OCI-LY7 (cell line): ENCODE measurements at places on chromosomes 7 and 10.

DNA sequence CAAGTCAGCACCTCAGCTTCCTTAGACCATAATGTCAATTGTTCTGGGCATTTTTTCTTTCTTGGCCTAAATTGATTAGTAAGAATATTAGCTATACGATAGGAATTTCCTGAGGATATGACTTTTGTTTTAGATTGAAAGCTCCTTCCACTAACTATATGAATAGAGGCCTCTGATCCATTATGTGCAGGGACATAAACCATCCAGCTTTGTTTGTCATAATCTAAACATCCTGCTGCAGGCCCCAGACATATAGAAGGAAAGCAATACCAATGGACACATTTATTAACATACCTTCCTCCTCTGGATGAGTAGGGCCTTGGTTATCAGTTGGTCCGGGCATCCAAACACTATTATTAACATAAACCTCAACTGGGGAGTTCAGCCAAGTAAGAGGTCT, 4.3 kb upstream of the GIMAP4 start:
- no peak for DNase-seq

- no peak for DNase-seq
Observed at GRCh38 chr10:5831446-5831782, 18.2 kb upstream of the GDI2 start.

DNA sequence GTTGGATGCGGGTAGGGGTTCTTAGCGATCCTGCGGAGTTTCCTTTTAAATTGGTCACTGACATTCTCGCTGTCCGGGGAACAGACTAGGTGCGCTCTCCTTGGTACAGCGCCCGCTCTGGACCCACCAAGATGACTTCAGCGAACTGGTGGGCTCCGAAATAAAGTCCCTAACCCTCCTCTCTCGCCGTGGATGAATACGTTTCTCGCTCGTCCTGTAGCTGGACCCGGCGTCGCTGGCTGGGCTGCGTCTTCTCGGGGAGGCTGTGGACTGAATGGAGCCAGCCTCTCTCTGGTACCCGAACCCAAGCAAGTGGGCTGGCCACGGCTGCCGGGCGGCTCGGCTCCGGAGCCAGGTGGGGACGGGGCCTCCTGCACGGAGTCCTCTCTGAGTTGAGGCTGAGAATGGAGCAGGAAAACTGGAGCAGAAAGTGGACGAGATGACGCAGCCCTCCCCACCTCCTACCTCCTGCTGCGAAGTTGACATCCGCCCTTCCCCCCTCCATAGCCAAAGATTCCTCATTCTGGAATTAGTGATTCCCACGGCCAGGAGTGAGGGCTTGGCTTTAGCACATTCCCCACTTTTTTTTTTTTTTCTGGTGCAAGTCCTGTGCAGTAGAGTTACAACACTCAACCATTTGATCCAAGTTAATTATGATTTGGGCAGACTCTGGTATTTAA, 1.5 kb downstream of the UNC5B start:
- no peak for DNase-seq

- peak; percentile 40 for DNase-seq
Observed at GRCh38 chr10:92740762-92741161, 51.0 kb downstream of the HHEX start.

GRCh38 chr10:118798231-118798662, 43.5 kb upstream of the CACUL1 start:
- DNase-seq: no peak

DNA sequence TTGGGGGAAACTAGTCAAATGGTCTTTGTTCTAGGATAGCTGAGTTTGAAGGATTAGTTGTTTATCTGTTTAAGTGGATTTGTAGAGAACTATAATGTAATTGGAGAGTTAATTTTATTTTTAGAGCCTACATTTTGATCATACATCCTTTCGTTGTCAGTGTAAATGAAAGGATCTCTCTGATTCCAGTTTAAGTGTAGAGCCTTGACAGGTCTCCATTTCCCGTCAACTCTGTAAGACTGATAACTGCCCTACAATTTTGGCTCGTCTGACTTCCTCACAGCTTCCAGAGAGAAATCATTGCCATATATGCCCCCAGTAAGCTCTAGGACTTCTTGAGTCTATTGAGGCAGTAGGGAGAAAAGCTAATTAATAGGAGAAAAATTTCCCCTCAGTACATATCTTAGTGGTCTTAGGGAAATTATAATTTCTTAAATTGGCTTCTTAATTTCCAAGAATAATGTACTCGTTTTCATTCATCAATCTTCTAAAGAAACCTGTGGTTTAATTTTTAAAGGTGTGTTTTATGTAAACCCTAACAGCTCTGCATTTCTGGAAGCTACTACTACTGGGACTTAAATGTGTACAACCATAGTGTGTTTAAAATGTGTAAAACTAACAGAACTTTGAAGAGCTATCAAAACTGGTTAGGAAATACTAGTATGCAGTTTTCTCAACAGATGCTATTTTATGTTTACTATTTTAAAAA, 3.8 kb downstream of the KMT2E start:
- DNase-seq: peak; percentile 52

DNA sequence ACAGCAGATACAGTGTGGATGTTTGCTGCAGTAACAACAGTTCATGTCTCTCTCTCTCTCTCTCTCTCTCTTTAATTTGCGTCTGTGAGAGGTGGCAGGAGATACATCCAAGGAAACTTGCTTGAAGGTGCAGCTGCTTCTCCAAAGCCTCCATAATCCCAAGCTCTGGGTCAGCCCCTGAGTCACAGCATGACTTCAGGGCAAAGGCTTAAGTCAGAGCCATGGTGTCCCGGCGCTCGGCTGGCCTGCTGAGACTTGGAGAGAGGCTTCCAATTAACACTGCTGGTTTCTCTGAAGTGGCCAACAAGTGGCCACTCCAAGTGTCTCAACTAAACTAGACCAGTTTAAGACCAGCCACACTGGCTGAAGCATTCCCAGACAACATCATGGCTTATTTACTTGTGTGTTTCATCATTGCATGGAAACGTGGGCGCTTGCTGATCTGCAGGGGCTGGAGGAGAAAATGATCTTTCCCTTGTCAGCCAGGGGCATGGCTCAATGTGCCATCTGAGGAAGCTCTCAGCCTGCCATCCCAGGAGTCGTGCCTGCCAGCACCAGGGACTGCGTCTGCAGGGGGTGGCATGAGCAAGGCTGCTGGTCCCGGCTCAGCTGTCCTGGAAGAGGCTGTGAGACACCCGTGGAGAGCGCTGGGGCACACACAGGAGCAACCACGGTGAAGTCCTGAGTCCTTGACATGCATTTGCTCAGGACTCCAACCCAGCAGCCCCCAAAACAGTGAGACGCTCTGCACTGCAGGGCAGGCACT, 254.2 kb downstream of the COBL start:
- no peak for DNase-seq

- DNase-seq: no peak
Observed at GRCh38 chr10:2301227-2301626, 563.9 kb upstream of the ADARB2 start.

DNA sequence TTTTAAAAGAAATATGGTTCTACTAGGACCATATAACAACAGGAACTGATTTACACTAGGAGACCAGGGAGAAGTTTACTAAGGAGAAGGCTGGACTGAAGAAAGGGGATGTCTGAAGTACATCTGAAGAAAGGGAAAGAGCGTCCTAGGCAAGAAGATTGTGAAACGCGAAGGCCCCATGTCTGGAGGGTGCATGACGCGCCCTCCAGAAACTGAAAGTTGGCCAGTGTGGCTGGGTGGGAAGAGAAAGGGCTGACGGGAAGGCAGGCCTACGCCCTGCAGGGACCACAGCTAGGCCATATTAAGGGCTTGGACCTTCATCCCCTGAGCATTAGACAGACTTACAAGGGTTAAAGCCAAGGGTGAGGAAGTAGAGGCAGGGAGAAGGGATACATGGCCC, 158.0 kb downstream of the TRIL start:
- no peak for DNase-seq

GRCh38 chr10:107576746-107577145, 412.2 kb upstream of the SORCS1 start:
- DNase-seq: no peak
